A549 (cell line): ENCODE measurements at places on chromosomes 3 and 15. TPM values are rescaled to one million over a fixed set of nuclear protein-coding genes. Genes with fewer than 3 reads are reported as not detected.
A peak's percentile ranks its signal among the peaks of the same experiment; 100 is the strongest.

GRCh38 chr3:148957586-148957985, 33.8 kb upstream of the GYG1 start:
- peak; percentile 51 for DNase-seq

BHLHE40 gene
- polyA plus RNA-seq = 65.7 to 105 TPM (median 102 TPM) in 3 replicates

DNA sequence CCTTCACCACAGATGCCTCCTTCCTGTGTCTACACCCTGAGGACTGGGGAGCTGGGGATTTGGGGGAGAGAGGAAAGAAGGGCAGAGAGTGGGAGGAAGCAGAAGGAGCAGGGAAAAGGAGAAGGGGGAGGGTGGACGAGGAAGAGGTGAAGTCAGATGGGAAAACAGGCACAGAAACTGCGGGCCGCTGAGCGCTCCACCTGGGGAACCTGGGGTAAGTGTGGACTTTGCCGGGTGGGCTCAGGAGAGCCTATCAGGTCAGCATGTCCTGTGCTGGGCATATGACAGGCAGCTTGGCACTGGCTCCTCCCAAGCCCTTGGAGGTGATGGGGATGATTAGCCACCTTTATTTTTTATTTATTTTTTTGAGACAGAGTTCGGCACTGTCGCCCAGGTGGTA, 62.6 kb downstream of the CORO2B start:
- no peak for DNase-seq

CHRM5 gene
- not detected in 3 replicates for polyA plus RNA-seq

CAMK1 gene
- 15.6 to 16.1 TPM (median 15.9 TPM) in 3 replicates for polyA plus RNA-seq

GRCh38 chr3:56366641-56367162, 101.6 kb downstream of the ERC2 start:
- no peak for DNase-seq

GRCh38 chr3:137471558-137472204, 292.4 kb upstream of the SOX14 start:
- no peak for DNase-seq

FOXB1 gene
- not detected in 3 replicates for polyA plus RNA-seq

- no peak for DNase-seq
These were observed 288.1 kb upstream of the GPR149 start for GRCh38 chr3:154718053-154718452.

MAP6D1 gene
- polyA plus RNA-seq = 0.68 to 1.1 TPM (median 1.0 TPM) in 3 replicates

DNA sequence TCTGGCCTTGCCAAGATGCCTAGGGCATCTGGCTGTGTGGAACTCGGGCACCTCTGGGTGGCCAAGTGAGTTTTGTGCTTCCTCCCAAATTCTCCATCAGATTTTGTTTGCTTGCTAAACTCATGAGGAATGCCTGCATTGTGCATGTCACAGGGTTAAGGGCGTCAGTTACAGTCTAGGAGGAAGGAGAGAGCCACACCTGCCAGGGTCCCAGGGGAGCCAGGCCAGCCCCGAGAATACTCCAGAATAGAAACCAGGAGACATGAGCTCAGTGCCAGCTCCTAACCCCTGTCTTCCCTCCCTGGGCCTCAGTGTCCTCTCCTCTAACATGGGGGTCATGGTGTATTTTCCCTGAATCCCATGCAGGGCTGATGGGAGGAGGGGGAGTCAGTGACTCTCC, 22.0 kb upstream of the SKOR1 start:
- no peak for DNase-seq

PAK6 gene
- polyA plus RNA-seq = 0.05 to 0.12 TPM (median 0.10 TPM) in 3 replicates

- no peak for DNase-seq
These were observed 18.2 kb upstream of the SNRPA1 start for GRCh38 chr15:101313041-101313761.
